ENCODE measurements at places on chromosomes 6 and 20.

GRCh38 chr20:48456366-48457192, 371.2 kb downstream of the PREX1 start:
- DNase-seq = no peak

GRCh38 chr6:31228476-31228875, 43.4 kb downstream of the HLA-C start:
- DNase-seq = no peak

GRCh38 chr6:155177363-155177961, 86.4 kb upstream of the CLDN20 start:
- DNase-seq = peak; percentile 18

GRCh38 chr20:64051561-64052325, 2.3 kb upstream of the SOX18 start:
- no peak for DNase-seq

DNA sequence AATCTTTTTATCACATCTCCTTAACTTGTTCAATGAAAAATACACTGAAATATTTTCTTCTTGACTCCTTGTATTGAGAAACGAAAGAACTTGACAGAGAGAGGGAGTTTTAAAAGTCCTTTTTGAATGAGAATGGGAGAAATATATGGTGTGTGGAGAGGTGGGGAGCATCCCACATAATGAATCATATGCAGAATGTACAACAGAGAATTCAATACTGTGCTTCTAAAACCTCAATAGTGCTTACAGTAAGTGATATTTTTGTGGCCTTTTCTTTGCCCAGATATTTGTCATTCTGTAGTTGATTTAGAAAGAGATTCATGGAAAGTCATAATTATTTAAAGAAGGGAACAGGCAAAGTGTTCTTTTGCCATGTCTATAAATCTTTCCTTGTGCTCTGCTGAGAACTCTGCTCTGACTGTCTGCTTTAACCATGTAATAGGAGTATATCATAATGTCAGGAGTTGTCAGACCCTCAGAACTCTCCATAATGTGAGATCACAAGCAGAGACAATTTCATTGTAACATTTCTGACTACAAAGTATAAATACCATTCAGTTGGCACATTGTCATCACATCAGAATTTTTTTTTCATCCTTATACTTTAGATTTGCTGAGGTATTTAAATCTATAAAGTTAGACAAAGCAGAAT, 32.8 kb upstream of the HS3ST5 start:
- DNase-seq = no peak

DNA sequence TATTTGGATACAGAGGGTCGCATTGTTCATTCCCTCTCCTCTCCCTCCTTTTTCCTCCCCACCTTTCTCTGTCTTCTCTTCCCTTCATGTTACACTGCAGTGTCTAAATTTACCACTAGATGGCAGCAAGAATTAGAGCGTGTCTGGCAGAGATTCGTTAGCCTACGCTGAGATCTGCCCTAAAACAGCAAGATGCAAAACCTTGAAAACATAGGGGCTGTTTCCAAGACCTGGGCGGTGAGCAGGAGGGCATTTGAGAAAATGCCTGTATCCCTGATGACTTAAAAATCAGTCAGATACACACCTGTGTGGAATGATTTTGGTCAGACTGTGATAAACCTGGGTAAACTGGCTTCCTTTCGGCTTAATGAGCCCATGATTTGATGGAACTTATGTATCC, 101.5 kb upstream of the ISM1 start:
- no peak for DNase-seq

DNA sequence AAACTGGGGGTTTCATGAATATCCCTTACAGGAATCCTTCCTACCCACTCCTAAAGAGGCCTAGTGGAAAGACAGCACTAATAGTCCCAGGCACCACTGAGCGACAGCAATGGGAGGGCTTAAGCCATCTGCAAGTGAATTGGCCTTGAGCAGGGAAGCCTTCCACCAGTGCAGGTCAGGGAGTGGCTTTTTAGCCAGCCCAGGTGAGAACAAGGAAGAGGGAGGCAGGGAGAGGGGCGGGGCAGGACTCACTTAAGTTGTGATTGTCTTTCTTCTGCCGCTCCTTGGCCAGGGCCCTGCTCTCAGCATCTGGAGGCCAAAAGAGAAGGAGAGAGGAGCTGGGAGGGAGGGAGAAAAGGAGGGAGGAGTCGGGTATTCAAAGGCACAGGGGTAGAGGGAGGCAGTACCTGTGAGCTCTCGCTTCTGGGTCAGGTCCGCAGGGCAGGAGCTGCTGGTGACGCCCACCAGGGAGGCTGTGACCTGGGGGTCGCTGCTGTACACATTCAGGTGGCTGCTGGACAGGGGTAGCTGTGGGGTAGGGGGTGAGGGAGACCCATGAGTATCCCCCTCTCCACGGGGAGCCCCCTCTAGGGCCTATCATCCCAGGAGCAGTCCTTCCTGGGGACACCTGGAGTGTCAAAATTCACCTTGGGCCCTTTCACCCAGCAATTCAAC, 47.8 kb downstream of the TFEB start:
- no peak for DNase-seq

- DNase-seq = no peak
Observed at GRCh38 chr6:12150812-12151432, 138.8 kb downstream of the HIVEP1 start.

DNA sequence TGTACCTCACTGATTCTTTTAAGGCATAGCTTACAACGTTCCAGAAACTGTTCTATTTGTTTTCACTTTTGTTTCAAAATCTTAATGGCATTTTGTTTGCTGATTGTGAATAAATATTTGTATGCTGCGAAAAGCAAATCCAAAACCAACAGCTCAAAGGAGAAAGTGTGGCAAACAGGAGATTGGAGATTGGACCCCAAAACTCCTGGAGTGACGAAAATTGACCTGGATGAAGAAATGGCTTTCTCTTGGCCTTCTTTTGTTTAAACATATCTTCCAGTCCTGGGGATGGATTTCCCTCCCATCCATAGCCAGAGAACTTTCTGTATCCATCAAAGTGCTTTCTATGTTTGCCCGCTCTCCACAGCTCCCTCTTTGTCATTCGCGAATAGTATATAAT, 2.8 kb upstream of the CTCFL start:
- no peak for DNase-seq

- DNase-seq = no peak
Observed at GRCh38 chr6:40556023-40556422, 31.1 kb downstream of the LRFN2 start.

DNA sequence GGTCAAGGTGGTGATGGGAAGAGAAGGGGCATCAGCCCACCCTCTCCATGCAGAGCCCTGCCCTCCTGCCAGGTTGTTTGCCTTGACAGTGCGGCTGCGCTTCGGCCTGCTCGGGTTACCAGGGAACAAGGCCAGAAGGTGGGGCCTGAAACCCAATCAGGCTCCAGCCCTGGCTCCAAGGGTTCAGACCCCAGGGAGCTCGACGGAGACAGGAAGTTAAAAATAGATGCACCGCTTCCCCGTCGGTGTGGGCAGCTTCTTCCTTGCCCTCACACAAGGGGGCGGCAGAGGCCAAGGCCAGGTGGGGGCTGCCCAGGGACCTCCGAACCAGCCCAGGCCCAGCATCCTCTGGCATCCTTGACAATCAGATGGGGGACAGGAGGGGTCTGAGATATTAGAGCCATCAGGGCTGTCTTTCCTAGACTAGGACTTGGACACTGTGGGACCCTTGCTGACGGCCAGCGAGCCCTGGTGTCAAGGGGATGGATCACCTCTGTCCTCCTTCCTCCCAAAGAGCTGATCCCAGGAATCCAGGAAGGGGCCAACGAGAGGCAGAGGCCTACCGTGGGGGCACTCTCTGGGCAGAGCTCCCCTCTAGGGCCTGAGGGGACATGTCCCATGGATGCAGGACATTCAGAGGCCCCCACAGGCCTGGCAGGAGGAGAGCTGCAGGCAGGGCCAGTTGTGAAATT, 65.2 kb downstream of the RIPOR3 start:
- DNase-seq = no peak

DNA sequence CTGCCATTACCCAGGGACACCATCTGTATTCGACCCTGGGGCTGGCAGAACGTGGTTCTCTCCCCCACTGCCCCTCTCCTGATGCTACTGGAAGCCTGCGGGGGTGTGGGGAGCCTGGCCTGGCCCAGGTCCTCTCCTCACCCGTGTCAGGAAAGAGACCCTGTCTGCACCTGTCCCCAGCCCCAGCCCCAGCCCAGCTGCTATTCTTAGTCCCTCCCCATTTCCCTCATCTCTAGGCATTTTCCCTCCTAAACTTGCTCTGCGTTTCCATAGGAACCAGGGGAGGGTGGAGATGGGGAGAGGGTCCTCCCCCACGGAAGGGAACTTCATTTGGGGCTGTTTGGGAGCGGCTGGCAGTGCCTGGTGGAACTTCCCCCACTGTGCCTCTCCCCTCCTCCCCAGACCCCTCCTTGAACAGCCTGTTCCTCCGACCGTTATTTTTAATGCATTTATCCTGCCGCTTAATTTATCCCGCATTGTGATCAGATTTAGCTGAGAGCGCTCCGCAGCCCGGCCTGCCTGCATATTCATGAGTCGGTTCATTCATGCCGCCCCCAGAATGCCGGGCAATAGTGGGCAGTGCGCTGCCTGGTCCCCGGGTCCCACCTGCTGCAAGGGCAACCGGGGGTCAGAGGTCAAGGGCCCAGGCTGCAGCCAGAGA, 31.8 kb upstream of the DLGAP4 start:
- no peak for DNase-seq

DNA sequence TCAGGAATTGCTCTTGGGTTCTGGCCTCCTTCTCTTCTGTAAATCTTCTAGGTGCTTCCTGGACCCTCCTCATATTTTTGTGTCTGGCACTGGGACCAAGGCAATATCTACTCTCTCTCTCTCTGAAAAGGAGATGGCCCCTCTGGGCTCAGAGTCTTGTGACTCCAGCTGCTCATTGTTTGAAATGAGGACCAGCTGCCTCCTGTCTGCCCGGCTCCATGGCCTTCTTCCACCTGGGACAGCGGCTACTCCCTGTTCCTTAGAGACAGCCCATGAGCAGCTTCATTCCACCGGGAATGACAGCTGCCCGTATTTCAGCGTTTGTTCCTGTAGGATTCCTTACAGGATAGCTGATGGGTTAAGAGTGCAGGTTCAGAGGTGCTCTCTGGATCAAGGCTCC, 2.9 kb downstream of the TGM3 start:
- no peak for DNase-seq

GRCh38 chr6:167839755-167840154, 13.0 kb downstream of the AFDN start:
- DNase-seq = no peak

DNA sequence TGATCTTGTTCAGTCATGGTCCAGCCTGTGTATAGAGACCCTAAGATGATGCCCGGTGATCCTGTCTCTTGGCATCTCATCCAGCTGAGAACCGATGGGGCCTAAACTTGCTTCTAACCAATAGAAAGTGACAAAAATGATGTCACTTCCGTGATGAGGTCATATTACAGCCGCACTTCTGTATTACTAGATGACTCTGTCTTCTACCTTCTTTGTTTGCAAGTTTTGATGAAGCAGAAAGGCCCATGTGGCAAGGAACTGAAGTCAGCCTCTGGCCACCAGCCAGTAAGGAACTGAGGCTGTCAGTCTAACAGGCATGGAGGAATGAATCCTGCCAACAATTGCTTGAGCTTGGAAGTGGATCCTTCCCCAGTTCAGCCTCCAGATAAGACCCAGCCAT, 32.8 kb upstream of the HLA-C start:
- DNase-seq = no peak

GRCh38 chr6:53730767-53731166, 64.0 kb upstream of the LRRC1 start:
- DNase-seq = no peak

DNA sequence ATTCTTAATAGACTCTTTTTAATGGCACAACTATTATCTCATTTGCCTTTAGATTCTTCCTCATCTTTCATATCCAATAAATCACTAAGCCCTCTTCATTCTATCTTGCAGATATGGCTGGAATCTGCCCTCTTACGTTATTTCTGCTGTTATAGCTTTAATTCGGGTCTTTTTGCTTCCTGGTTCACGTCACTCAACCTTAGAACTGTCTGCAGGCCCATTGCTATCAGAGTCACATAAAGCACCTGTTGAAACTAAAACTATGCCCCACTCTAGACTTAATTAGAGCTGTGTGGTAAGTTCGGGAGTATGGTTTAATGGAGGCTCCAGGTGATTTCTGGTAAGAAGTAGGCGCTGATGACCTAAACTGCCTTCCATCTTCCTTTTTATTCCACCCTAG, 988 bp downstream of the QRSL1 start:
- no peak for DNase-seq

DNA sequence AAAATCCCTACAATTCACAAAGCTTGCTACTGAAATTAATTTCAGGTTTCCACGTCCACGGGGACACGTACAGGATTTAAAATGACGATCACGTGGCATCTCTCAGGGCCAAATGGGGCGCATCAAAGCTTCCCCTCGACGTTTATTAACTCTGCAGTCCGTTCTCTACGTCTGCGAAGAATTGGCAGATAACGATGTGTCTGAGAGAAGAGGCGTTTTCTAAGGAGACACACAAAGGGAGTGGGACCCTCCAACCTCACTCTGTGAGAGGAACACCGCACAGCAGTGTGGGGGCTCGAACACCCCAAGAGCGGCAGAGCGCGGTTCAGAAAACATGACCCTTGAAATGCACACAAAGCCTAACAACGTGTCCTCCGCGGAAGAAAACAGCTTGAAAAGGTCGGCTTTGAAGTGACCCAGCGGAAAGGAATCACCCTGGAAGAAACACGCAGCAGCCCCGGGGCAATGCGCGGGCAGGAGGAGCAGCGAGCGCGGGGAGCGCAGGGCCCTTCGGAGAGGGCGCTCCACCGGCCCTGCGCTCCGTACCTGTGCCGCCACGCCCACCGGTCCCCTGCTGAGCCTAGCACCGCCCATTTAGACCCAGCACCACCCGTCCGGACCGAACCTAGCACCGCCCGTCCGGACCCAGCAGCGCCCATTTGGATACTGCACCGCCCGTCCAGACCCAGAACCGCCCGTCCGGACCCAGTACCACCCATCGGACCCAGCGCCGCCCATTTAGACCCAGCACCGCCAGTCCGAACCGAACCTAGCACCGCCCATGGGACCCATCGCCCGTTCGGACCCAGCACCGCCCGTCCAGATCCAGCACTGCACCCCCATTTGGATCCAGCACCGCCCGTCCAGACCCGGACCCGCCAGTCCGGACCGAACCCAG, 1.1 kb upstream of the AFDN start:
- DNase-seq = no peak

- DNase-seq = no peak
Observed at GRCh38 chr20:47278907-47279348, 77.6 kb downstream of the ZMYND8 start.

DNA sequence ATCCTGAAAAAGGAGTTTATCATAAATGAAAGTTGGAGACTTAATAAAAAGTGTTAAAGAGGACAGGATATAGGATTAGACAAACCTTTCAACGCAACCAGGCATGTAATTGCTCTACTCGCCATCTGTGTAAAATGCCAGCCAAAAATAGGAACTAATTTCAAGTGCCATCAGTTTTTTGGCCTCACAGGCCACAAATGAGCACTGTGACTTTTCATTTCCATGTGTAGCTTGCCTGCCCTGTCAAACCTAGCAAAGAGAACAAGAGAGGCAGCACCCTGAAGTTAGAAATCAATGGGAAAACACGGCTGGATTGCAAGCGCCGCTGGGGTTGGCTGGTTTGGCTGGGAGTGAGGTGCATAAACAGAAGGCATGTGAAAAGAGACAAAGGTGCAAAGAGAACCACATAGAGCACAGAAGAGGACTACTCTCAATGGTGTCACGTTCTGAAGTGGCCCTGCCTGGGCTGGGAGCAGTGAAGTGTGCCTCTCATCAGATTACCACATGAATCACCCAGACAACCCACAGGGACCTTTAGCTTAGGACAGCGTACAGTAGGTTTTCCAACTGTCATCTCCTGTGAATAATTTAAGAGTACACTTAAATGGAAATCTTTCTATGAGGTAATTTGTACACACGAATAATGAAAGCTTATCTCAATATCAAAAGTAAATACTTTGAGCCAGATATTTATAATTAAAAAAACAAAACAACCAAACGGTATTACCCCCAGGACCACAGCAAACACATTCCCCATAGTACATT, 78.0 kb upstream of the NHSL1 start:
- DNase-seq = no peak

Data from activated CD4-positive, CD25-positive, alpha-beta regulatory T cell treated with anti-CD3 and anti-CD28 coated beads, Interleukin-2, amount 50 U/mL, for 16 hours (primary cell).